Smooth muscle cell of bladder (primary cell): ENCODE measurements at places on chromosomes 2 and 18. TPM values are rescaled to one million over a fixed set of nuclear protein-coding genes. Genes with fewer than 3 reads are reported as not detected.

Gene UGT1A10
- total RNA-seq, result 0.43 and 0.83 TPM in 2 replicates

Gene HSBP1L1
- 9.2 and 9.7 TPM in 2 replicates for total RNA-seq

Gene CRYBA2
- total RNA-seq, result not detected in 2 replicates

Gene MC5R
- not detected in 2 replicates for total RNA-seq

Gene TTC32
- 4.2 and 5.0 TPM in 2 replicates for total RNA-seq
